Non-pigmented ciliary epithelial cell (primary cell): ENCODE measurements at places on chromosomes 3 and 15.

- DNase-seq, result no peak
Observed at GRCh38 chr15:66567897-66568296, 2.1 kb upstream of the LCTL start.

DNA sequence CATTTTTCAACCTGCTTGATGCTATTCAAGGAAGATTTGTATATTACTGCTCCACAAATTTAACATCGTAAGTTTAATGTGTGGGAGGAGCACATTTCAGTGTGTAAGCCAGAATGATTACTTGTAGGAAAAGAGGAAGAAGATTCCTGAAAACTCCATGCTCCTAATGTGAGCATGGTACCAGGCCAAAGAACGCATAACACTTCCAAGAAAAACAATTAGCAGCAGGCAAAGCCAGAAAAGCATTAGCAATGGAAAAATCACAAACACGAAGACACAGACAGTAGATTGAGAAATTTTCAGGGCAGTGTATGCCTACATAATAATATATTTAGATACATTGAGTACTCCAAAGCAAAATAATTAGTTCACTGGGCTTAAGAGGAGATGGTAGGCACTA is 96.6 kb upstream of the CBLB start:
- no peak for DNase-seq

- no peak for DNase-seq
Observed at GRCh38 chr3:171851660-171852058, 8.5 kb downstream of the TMEM212 start.

- DNase-seq, result no peak
Observed at GRCh38 chr3:135806317-135806716, 159.2 kb upstream of the PPP2R3A start.

GRCh38 chr15:68204776-68205557 is at the start of gene CALML4:
TSS of gene CALML4 (minus strand) at chr15:68205332. CDS start at chr15:68205247, 85 bp downstream.
- no peak for DNase-seq

DNA sequence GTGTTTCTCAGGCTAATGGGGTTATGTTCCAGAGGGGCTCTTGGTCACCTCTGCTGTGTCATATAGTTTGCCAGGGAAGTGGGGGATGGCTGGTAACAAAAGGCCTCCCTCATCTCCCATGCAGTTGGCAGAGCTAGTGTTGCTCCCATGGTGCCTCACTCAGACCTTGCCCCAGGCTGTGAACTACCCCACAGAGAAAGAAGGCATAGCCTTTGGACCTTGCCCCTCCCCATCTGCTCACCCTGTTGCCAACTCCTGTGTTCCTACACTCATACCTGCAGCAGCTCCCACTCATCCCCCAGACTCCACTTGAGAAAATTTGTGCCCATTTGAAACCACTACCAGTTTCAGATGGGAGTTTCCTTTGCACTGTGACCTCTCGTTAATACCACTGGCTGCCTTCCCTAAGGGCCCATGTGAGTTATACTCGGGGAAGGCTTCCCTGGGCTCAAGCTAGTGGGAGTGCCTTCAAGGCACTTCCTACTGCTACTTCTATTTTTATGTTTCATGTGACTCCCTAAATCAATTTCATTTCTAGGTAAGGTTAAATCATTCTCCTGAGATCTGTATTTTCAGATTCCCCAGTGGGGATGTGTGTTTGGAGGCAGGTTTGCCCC is 25.3 kb upstream of the COPB2 start:
- no peak for DNase-seq
